Activated naive CD8-positive, alpha-beta T cell treated with anti-CD3 and anti-CD28 coated beads for 36 hours (primary cell): ENCODE measurements at places on chromosomes 12 and 14. TPM values are rescaled to one million over a fixed set of nuclear protein-coding genes. Genes with fewer than 3 reads are reported as not detected.

The MBD6 gene
- 44.8 TPM for total RNA-seq

GRCh38 chr12:124179936-124180607 is 114.8 kb upstream of the RFLNA start:
- H3K36me3 ChIP-seq: no peaks in the 10 kb centered on the region
- no peak for DNase-seq
- no peak overlapping the region for H3K4me3 ChIP-seq
- H3K27me3 ChIP-seq: no peaks in the 10 kb centered on the region

DNA sequence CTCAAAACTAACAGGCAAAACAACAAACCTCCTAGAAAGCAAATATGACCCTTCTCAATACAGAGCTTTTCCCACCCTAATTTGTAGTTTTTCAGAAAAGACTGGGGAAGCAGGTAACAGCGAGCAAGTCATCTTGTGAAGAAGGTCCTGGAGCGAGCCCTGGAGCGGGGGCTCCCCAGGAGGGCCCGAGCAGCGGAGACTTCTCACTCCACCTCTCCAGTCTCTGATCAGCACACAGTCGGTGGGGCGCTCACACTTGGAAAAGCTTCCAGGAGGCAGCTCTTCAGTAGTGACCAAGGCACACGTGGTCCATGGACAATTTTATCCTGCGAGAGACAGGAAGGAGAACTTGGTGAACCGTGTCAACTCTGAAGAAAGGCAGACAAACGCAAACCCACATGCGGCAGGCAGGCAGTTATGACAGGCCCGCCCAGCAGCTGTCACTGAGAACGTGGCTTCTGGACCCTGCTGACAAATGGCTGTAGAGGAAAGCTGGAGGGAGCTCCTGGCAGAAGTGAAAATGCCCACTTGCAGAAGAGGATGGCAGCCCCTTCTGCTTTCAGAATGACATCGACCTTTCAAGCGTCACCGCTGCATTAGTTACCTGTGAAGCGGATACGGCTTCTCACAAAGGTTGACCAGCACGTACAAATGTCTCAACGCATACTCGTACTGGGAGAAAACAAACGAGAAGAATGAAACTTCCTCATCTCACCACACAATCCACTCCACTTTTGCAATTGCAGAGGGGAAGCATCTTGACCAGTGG is 44.2 kb downstream of the LGMN start:
- DNase-seq: no peak
- no peaks in the 10 kb centered on the region for H3K4me1 ChIP-seq
- H3K4me3 ChIP-seq: no peak overlapping the region

DNA sequence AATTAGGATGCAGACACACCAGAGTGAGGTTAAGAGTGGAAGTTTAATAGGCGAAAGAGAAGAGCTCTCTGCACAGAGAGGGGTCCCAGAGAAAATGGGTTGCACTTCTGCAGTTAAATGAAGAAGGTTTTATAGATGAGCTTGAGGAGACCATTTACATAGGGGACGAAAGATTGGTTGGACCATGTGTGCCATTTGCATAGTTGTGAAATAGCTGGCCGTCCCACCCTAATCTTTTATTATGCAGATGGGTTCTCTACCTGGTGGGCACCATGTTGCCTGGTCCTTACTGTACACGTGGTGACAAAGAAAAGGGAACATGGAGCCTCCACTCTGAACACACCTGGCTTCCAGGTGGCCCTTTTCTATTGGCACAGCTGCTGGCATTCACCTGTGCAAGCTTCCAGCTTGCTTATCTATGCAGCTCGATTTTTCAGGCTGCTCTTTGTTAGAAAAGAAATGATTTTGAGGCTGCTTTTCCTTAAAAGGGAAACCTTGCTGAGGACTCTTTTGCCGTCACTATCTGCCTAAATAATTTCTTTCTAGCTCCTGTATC is 67.1 kb upstream of the SRSF5 start:
- no peak for DNase-seq
- H3K4me3 ChIP-seq: no peak overlapping the region
- peaks cover 26% of the 10 kb centered on the region for H3K36me3 ChIP-seq
- no peak overlapping the region for H3K27ac ChIP-seq
- H3K4me1 ChIP-seq: peaks cover 72% of the 10 kb centered on the region

DNA sequence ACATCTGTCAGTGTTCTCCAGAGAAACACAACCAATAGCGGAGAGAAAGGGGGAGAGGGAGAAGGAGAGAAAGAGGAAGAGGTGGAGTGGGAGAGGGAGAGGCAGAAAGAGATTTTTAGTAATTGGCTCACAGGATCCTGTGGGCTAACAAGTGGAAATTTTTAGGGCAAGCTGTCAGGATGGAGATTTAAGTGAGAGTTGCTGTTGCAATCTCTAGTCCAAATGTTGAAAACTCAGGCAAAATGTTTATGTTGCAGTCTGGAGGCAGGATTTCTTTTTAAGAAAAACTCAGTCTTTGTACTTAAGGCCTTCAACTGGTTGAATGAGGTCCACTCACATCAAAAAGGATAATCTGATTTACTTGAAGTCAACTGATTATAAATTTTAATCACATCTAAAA is 12.5 kb upstream of the GLIPR1L2 start:
- no peak overlapping the region for H3K27ac ChIP-seq
- H3K36me3 ChIP-seq: no peaks in the 10 kb centered on the region
- no peaks in the 10 kb centered on the region for H3K4me1 ChIP-seq

The FBLN5 gene
- total RNA-seq: 1.6 TPM

- no peak overlapping the region for H3K4me3 ChIP-seq
- no peak overlapping the region for H3K27ac ChIP-seq
- no peaks in the 10 kb centered on the region for H3K4me1 ChIP-seq
- no peaks in the 10 kb centered on the region for H3K36me3 ChIP-seq
Observed at GRCh38 chr12:95764848-95765247, 25.7 kb downstream of the NTN4 start.

DNA sequence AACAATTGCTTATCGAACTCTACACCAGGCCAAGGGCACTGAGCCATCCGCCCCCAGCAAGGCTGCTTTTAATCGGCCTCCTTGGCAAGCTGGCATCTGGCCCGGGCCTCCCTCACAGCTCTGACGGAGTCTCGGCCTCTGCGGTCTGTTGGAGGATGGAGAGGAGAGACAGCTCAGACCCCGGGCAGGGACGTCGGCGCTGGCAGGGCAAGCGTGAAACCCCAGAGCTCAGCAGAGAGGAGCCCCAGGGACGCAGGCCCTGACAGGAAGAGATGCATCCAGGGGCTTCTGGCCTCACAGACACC is 17.5 kb downstream of the CAMKK2 start:
- H3K27ac ChIP-seq: no peak overlapping the region
- no peaks in the 10 kb centered on the region for H3K27me3 ChIP-seq
- H3K36me3 ChIP-seq: peaks cover 22% of the 10 kb centered on the region

The RNF212B gene
- total RNA-seq: not detected

- H3K36me3 ChIP-seq: no peaks in the 10 kb centered on the region
- H3K4me1 ChIP-seq: peaks cover 7% of the 10 kb centered on the region
- no peak overlapping the region for H3K4me3 ChIP-seq
- H3K27me3 ChIP-seq: no peaks in the 10 kb centered on the region
- no peak for DNase-seq
Observed at GRCh38 chr14:103854017-103854808, 6.8 kb upstream of the PPP1R13B start.

The HOXC12 gene
- not detected for total RNA-seq

DNA sequence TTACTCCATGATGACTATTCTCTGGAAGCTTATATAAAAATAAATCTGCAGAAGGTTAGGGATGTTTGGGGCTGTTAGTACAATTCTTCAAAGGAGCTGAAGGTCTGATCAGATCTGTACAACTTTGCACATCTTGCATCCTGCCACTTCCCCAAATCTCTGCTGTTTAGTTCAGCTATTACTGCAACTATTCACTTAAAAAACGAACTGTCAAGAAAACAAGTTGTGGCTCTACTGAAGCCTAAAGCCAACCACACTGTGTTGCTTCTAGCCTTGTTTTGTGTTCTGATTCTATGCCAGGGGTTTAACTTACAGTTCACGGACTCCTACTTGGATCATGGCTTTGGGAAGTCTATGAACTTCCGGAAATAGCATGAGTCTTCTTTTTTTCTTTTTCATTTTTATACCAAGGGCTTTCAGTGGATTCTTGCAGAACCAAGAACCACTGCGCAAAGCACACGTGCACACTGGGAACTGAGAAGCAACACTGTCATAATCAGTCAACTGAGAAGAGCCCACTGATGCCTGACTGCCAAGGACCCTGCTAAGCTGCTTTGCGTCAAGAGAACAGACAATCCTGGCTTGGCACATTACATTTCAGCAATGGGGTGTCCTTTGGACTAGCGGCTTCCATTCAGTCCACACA is 66.3 kb upstream of the EEA1 start:
- H3K4me1 ChIP-seq: peaks cover 12% of the 10 kb centered on the region
- DNase-seq: no peak
- H3K4me3 ChIP-seq: no peak overlapping the region
- no peaks in the 10 kb centered on the region for H3K36me3 ChIP-seq
- no peak overlapping the region for H3K27ac ChIP-seq

GRCh38 chr12:100484183-100484886 is 10.7 kb downstream of the NR1H4 start:
- DNase-seq: no peak
- no peak overlapping the region for H3K4me3 ChIP-seq
- H3K36me3 ChIP-seq: no peaks in the 10 kb centered on the region
- H3K4me1 ChIP-seq: no peaks in the 10 kb centered on the region
- peaks cover 11% of the 10 kb centered on the region for H3K27me3 ChIP-seq

The LRCOL1 gene
- not detected for total RNA-seq

The COPS7A gene
- total RNA-seq: 41.6 TPM

DNA sequence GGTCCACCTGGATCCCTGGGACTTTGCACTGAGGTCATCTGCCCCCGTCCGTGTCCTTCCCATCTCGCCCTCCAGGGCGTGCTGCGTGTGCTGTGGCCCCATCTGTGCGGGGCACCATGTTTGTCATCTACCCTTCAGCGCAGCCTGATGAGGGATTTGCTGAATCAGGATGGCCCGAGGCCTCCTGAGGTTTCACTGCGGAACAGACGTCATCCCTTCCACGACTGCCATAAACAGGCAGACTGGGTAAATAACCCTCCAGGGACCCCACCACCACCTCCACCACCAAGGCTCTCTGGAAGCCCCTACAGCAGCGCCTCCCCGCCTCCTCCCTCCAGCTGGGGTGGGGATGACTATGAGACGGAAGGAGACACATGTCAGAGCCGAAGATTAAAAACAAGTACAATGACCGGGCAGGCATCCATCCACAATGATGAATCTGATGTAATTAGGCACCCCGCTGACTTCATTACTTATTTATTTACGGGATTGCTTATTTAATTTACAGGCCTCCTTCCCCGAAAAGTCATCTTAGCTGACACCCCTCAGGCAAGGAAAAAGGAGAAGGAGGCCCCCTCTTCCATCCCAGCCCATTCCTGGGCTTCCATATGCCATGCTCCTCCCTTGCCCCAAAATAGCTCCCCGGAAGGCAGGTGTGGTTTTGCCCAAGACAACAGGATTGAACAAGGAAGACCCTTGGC is 39.4 kb downstream of the NCOR2 start:
- H3K27me3 ChIP-seq: no peaks in the 10 kb centered on the region
- peaks cover 19% of the 10 kb centered on the region for H3K4me1 ChIP-seq
- H3K27ac ChIP-seq: no peak overlapping the region
- no peak overlapping the region for H3K4me3 ChIP-seq

The PPP1R13B gene
- 9.8 TPM for total RNA-seq

- H3K4me3 ChIP-seq: no peak overlapping the region
- peaks cover 5% of the 10 kb centered on the region for H3K27me3 ChIP-seq
- H3K27ac ChIP-seq: no peak overlapping the region
- H3K36me3 ChIP-seq: no peaks in the 10 kb centered on the region
Observed at GRCh38 chr14:103073876-103074728, 9.9 kb upstream of the LBHD2 start.

DNA sequence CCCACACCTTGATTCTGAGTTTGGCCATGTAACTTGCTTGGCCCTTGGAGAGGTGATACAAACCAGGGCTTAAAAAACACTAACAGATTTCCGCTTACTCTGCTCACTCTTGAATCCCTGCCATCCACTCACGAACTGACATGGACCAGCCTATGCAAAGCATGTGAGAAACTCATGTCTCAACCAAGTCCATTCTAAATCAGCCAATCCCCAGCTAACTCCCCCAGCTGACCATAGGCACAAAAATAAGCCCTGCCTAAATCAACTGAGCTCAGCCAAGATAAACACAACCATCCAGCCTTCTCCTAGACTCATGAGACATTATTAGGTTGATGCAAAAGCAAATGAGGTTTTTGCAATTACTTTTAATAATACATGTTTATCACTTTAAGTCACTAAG is 353.9 kb upstream of the TBX3 start:
- no peak overlapping the region for H3K4me3 ChIP-seq
- H3K4me1 ChIP-seq: no peaks in the 10 kb centered on the region
- DNase-seq: no peak
- no peaks in the 10 kb centered on the region for H3K27me3 ChIP-seq
- H3K36me3 ChIP-seq: no peaks in the 10 kb centered on the region
- no peak overlapping the region for H3K27ac ChIP-seq

The KCNH5 gene
- total RNA-seq: not detected

- H3K4me3 ChIP-seq: no peak overlapping the region
- H3K27me3 ChIP-seq: no peaks in the 10 kb centered on the region
- no peaks in the 10 kb centered on the region for H3K4me1 ChIP-seq
- DNase-seq: no peak
- H3K27ac ChIP-seq: no peak overlapping the region
- H3K36me3 ChIP-seq: peaks cover 6% of the 10 kb centered on the region
Observed at GRCh38 chr12:56808954-56809353, 45.8 kb downstream of the HSD17B6 start.
